ENCODE measurements at places on chromosomes 16 and 17. TPM values are rescaled to one million over a fixed set of nuclear protein-coding genes. Genes with fewer than 3 reads are reported as not detected.

CDC42EP4 gene
- 46.3 TPM for total RNA-seq

SPATA22 gene
- not detected for total RNA-seq

CA7 gene
- total RNA-seq = not detected

IL32 gene
- 2.7 TPM for total RNA-seq

B4GALNT2 gene
- total RNA-seq = under 0.01 TPM

CCL4L2 gene
- total RNA-seq = not detected

AATK gene
- total RNA-seq = 0.32 TPM

TERB1 gene
- 0.09 TPM for total RNA-seq

MPP2 gene
- 3.6 TPM for total RNA-seq

ANKRD40CL gene
- not detected for total RNA-seq

BICDL2 gene
- 0.32 TPM for total RNA-seq

SSTR5 gene
- not detected for total RNA-seq

TOX3 gene
- total RNA-seq = not detected

ADAP2 gene
- 1.3 TPM for total RNA-seq

CORO1A gene
- total RNA-seq = 0.60 TPM

CCL11 gene
- total RNA-seq = 0.52 TPM

LRRC36 gene
- total RNA-seq = not detected

WFDC1 gene
- 0.17 TPM for total RNA-seq

SLC6A2 gene
- not detected for total RNA-seq

EPN3 gene
- total RNA-seq = not detected

ZNF205 gene
- 12.1 TPM for total RNA-seq

GCGR gene
- total RNA-seq = not detected

ZDHHC1 gene
- total RNA-seq = 5.7 TPM
